ENCODE measurements at places on chromosomes 7 and 10.

GRCh38 chr7:157165987-157166386, 27.3 kb downstream of the UBE3C start:
- DNase-seq: no peak

DNA sequence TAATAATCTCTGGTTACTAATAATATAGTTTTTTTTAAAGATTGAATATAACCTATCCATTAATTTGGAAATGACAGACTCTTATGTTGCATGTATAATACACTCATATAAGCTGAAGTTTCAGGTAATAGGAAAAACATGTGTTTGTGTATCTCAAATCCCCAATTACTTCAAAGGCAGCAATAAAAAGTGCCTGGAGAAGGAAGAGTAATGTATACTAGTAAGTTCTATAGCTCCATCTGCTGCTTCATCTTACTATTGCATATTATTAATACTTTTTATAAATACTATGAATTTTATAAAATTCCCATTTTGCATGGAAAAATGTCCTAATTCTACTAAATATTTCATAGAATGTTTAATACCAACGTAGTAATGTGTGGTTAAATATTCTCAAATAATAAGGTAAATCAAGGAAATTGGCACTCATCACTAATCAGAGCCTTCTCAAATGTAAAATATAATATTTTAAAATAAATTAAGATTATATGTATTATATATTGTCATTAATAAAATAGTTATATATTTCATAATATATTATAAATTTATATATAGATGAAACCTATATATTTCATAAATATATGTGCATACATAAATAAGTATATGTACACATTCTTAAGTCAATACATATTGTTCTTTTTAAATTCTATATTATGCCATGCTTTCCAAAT, 311.9 kb downstream of the HGF start:
- DNase-seq: no peak

DNA sequence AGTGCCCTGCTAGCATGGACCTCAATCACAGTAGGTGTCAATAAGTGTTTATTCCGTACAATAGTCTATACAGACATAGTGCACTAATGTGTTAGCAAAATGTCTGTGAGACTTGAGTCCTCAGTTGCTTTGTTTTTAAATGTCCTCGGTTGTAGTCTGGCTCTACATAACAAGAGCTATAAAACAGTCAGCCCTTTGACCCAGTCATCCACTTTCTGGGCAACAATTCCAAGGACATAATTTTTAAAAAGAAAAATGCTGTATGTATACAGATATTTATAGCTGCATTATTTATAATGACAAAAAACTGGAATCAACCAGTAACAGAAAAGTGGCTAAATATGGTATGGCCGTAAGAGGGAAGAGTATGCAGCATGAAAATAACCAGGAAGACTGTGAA, 2.8 kb upstream of the PDLIM1 start:
- DNase-seq: no peak

GRCh38 chr7:7653593-7654187, 13.1 kb downstream of the UMAD1 start:
- no peak for DNase-seq

GRCh38 chr10:101570428-101571270, 17.4 kb downstream of the POLL start:
- DNase-seq: no peak

Measured in stimulated activated CD4-positive, alpha-beta T cell treated with anti-CD3 and anti-CD28 coated beads, Interleukin-15, amount 100 ng/mL, for 1 hour (primary cell).